ENCODE measurements at places on chromosomes 13 and 19. TPM values are rescaled to one million over a fixed set of nuclear protein-coding genes. Genes with fewer than 3 reads are reported as not detected.
A peak's percentile ranks its signal among the peaks of the same experiment; 100 is the strongest.

The CRLF1 gene
- total RNA-seq: 6.3 TPM

The FAAP24 gene
- 3.9 TPM for total RNA-seq

The MYCBP2 gene
- 67.0 TPM for total RNA-seq

DNA sequence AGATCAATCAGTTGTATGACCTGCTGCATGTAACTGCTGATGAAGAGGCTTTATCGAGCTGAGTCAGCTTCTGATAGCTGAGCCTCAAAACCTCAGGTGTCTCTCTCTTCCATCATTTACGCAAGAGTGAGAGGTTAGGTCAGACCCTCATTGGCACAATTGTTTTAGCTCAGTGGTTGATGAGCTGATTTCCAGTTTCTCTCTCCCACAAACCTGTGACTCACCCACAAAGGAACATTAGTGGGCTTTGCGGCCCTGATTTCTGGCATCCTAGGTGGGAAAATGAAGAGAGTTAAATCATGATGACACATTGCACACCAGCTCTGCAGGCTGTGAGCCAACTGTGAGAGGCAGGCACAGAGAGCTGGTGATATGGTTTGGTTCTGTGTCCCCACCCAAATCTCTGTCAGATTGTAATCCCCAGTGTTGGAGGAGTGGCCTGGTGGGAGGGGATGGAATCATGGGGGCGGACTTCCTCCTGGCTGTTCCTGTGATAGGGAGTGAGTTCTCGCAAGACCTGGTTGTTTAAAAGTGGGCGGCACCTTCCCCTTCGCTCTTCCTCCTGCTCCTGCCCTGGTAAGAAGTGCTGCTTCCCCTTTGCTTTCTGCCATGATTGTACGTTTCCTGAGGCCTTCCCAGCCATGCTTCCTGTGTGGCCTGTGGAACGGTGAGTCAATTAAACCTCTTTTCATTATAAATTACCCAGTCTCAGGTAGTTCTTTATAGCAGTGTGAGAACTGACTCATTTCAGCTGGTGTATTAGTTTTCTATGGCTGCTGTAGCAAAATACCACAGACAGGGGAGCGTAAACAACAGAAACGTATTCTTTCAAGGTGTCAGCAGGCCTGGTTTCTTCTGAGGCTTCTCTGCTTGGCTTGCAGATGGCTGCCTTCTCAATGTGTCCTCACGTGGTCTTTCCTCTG is 33.5 kb upstream of the TMTC4 start:
- DNase-seq: no peak

- no peak for DNase-seq
Observed at GRCh38 chr13:106683179-106683578, 115.2 kb upstream of the ARGLU1 start.

- no peak for DNase-seq
Observed at GRCh38 chr13:54210397-54211049, 1181.9 kb downstream of the OLFM4 start.

DNA sequence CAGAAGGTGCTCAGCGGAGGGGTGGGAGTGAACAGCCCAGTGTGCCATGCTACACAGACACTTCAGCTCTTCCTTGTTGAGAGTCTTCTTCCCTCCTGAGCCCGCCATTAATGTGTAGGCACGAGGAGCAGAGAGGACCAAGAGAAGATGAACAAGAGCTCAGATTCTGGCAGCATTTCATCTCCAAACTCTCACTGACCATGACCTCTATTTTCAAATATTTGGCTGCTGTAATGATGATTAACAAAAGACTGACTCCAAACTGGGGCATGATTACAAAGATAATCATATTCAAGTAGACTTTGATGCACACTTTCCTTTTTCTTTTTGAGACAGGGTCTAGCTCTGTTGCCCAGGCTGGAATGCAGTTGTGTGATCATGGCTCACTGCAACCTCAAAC is 236.5 kb downstream of the DCLK1 start:
- DNase-seq: no peak

DNA sequence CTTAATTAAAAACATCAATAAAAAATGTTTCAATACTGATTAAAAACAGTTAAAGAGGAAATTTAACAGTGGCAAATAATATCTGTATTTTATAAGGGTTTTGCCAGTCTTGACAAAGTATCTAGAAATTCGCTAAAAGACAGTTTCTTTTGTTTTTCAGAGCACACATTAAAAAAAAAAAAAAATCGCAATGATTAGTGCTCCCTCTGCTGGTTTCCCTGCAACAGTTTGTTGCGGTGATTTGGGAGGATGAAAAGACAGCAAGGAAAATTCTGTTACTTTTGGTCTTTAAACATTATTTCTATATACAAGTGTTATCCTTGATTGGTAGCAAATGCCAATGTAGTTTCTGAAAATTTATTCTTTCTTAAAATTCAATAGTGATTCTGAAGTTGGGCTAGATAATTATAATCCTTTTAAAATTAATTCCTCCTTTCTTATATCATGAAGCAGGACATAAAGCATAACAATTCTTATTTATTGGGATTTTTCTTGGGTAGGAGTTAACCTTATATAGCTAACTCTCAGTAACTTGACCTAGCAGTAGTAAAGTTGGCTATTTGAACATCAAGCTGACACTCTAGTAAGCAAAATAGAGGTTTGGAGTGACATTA is 23.1 kb upstream of the SPRY2 start:
- DNase-seq: no peak

DNA sequence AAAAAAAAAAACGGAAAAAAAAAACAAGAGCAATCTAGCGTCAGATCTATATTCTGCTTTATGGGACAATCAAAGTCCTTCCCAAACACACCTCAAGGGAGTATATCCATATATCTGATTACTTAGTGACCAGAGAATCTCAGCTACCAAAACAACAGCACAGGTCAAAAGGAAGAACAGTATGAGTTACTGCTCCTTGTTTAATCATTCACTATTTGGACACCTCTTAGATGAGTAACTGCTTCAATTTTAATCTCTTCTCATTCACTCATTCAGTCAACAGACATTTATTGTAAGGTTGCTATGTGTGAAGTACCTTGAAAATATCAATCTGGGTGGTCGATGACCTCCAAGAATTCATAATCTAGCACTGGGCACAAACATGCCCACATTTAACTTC is 193.2 kb downstream of the IRS2 start:
- DNase-seq: no peak

GRCh38 chr19:1274081-1274851 is 1.1 kb upstream of the FAM174C start:
- peak; percentile 63 for DNase-seq

- no peak for DNase-seq
Observed at GRCh38 chr13:28001049-28001448, 12.6 kb upstream of the URAD start.

GRCh38 chr19:11021760-11022144 is 60.9 kb downstream of the SMARCA4 start:
- no peak for DNase-seq
